ENCODE measurements at places on chromosomes 2 and 18. TPM values are rescaled to one million over a fixed set of nuclear protein-coding genes. Genes with fewer than 3 reads are reported as not detected.

Gene YIPF4
- 56.1 TPM for polyA plus RNA-seq

Gene KRTCAP3
- polyA plus RNA-seq: 12.0 TPM

Gene ADCY3
- polyA plus RNA-seq: 40.1 TPM

Gene CIAO1
- polyA plus RNA-seq: 62.9 TPM

GRCh38 chr2:46032161-46032813 lies 264.9 kb upstream of the EPAS1 start:
- DNase-seq: no peak

DNA sequence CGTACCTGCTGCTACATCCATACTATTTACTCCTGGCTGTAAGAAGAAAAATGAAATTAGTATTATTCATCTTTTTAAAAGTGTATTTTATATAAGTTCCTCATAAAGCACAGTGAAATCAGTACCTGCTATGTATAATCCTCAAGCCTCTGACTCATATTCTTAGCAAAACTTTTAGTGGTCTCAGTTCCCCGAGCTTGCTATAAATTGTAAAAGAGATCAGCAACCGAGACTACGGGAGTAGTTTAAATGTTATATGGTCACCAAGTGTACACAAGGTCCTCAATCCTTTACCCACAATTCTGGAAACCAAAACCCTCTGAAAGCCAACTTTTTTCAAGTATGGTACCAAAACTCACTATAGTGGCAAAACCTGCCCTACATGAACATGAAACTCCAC lies 24.2 kb downstream of the PRPF40A start:
- no peak for DNase-seq

- DNase-seq: no peak
These were observed 42.6 kb upstream of the DSC1 start for GRCh38 chr18:31205273-31205672.

GRCh38 chr18:73283032-73283431 lies 415.2 kb upstream of the NETO1 start:
- DNase-seq: no peak

- DNase-seq: no peak
These were observed 15.8 kb downstream of the TMEM200C start for GRCh38 chr18:5879479-5879882.

Data from left lung (tissue), 14 donors.